ENCODE measurements at places on chromosomes 3 and 15. TPM values are rescaled to one million over a fixed set of nuclear protein-coding genes. Genes with fewer than 3 reads are reported as not detected.

DNA sequence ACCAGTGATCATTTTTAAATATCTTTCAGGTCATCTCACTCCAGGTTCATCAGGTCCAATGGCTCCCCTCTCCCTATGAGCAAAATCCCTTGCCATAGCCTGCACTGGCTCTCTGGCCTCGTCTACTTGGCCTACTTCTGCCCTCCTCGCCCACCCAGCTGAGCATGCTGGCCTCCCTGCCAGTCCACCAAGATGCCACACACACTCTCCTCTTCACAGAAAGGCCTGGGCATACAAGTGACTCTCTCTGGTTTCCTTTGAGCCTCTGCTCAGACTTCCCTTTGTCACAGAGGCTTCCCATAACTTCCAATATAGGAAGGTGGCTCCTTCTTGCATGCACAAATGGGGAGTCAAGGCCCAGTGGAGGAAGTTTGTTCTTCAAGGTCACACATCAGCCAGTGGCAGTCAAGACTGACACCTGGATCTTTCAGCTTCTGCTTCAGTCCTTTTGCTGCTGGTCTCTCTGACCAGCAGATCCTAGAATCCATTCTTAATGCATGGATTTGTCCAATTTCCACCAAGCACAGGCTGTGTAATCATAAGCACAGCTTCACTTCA, 223.2 kb upstream of the HES1 start:
- no peaks in the 10 kb centered on the region for H3K4me1 ChIP-seq
- no peak overlapping the region for H3K27ac ChIP-seq
- no peaks in the 10 kb centered on the region for H3K36me3 ChIP-seq
- no peak overlapping the region for H3K4me3 ChIP-seq
- no peaks in the 10 kb centered on the region for H3K27me3 ChIP-seq

DNA sequence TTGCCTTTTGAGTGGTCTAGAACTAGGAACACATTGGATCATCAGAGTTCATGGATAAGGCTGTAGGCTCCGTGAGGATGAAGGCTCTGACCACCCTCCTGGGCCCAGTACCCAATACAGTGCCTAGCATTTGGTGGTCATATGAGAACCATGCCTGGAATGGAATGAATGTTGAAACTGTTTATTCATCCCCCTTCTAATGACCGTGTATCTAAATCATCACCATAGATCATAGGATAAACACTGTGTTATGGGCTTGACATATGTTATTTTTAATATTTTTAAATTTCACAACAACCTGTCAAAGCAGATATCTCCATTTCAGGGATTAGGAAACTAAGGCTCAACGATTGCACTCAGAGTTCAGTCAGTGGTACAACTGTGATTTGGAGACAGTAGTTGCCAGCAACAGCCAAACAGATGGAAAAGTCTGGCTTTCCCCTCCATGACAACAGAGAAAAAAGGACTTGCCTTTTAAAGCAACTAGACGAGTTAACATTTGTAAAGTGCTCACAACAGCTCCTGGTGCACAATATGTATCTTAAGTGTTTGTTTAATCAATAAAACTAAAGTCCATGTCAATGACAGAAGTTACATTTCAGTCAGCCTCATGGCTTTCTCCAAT, 89.6 kb downstream of the TMEM266 start:
- H3K36me3 ChIP-seq, result no peaks in the 10 kb centered on the region
- peaks cover 7% of the 10 kb centered on the region for H3K4me1 ChIP-seq
- DNase-seq, result no peak
- no peak overlapping the region for H3K4me3 ChIP-seq

DNA sequence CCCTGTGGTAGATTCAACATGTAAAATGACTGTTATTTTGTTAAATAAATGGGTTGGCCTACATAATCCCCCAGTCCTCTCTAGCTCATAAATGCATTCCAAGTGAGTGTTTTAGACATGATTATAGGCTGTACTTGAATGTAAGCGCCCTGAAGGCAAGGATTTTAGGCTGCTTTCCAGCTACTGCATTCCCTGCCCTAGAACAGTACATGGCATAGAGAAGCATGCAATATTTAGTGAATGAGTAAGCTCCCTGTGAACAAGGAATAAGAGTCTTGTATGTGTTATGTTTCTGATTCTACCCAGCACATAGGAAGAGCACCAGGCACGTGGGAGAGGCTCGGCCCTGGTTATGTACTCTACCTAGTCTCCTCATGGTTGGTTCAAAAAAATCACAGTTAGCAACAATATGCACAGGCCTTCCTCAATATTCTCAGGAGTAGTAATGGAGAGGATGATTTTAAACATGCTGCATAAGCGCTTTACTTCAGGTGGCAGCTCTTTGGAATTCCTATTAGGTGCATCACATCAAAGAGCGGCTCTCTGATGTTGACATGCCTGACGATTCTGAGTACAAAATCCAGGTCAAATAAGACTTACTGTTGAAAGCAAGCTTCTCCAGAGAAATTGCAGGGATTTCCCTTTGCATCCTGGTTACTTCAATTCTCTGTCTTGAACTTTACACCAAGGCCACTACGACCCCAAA, 456.6 kb downstream of the MAGI1 start:
- H3K27ac ChIP-seq, result no peak overlapping the region
- H3K27me3 ChIP-seq, result no peaks in the 10 kb centered on the region
- H3K36me3 ChIP-seq, result no peaks in the 10 kb centered on the region
- DNase-seq, result no peak
- H3K4me1 ChIP-seq, result peaks cover 7% of the 10 kb centered on the region

GPR149 gene
- not detected for total RNA-seq

DNA sequence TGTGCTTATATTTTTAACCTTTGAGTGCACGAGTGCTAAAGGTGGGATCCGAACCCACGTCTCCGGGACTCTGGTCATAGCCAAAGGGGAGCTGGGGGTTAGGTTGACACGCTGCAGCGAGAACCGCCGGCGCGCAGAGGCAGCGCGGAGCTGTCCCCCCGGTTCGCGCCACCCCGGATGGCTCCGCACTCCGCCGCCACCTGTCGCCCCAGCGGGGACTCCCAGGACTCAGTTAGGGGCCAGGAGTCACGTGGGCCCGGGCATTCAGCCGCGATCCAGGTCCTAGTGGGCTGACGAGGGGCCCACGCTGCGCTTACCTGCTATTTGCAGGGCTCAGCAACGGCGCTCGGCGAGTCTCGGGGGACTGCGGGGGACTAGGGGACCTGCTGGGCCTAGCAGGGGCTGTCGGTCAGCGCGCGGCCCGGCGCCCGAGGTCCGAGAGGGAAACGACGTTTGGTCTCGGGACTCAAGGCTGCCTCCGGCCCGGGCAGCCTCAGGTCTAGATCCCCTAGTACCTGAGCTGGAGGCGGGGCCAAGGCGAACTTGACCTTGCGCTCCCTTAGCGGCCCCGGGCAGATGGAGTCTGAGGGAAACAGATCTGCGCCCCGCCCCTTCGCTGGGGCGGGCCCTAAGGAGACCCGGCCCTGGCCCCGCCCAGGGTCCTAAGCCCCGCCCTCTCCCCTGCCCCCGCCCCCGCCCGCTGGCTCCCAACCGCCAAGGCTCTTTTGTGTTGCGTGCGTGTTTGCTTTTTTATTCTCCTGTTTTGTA, at the start of gene NMNAT3:
Gene NMNAT3, minus strand, starts transcription at position 585 of the 768 bp plus-strand sequence. CDS start 50,248 bp downstream, outside the sequence.
- H3K4me1 ChIP-seq, result no peaks in the 10 kb centered on the region
- peak within 1 kb of the TSS; percentile 46 for H3K27ac ChIP-seq
- peak within 1 kb of the TSS; percentile 90 for H3K4me3 ChIP-seq
- no peaks in the 10 kb centered on the region for H3K36me3 ChIP-seq
- peak; percentile 21 for DNase-seq
- H3K27me3 ChIP-seq, result no peaks in the 10 kb centered on the region

ARPP21 gene
- not detected for total RNA-seq

- H3K4me1 ChIP-seq, result peaks cover 4% of the 10 kb centered on the region
- peak overlapping the region; percentile 27 for H3K4me3 ChIP-seq
- H3K27me3 ChIP-seq, result no peaks in the 10 kb centered on the region
Observed at GRCh38 chr3:174767406-174767805, 91.7 kb upstream of the NAALADL2 start.

CPNE9 gene
- not detected for total RNA-seq

- DNase-seq, result no peak
- no peak overlapping the region for H3K27ac ChIP-seq
- H3K4me3 ChIP-seq, result no peak overlapping the region
- no peaks in the 10 kb centered on the region for H3K4me1 ChIP-seq
- H3K36me3 ChIP-seq, result no peaks in the 10 kb centered on the region
Observed at GRCh38 chr3:179136195-179136594, 12.0 kb upstream of the PIK3CA start.

HGD gene
- total RNA-seq, result 19.2 TPM

DNA sequence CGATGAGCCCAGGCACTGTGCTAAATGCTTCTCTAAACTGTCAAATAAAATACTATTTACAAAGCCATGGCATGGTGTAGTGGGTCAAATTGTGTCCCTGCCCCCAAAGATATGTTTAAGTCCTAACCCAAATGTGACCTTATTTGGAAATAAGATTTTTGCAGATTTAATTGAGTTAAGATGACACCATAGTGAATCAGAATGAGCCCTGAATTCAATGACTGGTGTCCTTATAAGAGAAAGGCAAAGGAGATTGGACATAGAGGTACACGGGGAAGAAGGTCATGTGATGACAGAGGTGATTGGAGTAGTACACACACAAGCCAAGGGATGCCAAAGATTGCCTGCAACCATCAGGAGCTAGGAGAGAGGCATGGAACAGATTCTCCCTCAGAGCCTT, 121.6 kb upstream of the VEPH1 start:
- no peaks in the 10 kb centered on the region for H3K36me3 ChIP-seq
- no peaks in the 10 kb centered on the region for H3K27me3 ChIP-seq
- no peak overlapping the region for H3K27ac ChIP-seq
- H3K4me3 ChIP-seq, result no peak overlapping the region
- no peaks in the 10 kb centered on the region for H3K4me1 ChIP-seq

RTP4 gene
- not detected for total RNA-seq

DNA sequence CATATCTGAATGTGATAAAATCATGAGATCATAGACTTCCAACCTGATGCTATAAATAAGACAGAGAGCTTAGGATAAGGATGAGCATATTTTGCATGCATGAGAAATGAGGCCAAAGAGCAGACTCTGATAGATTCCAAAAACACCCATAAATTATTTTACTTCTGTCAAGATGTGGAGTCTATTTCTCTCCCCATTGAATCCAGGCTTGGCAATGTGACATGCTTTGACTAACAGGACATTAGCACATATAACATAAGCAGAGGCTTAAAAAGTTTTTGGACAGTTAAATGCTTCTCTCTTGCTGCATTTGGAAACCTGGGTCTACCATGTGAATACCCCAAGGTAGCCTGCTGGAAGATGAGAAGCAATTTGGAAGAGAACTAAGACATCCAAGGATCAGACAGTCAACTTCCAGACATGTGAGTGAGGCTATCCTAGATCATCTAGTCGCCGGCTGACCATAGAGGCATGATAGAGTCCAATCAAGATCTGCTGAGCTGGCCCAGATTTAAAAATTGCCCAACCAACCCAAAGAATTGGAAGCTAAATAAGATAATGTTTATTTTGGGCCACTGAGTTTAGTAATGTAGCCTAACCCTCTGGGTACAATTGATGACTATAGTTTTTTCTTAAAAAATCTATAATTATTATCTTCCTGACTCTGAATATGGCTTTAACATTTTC, 30.3 kb downstream of the MYLK start:
- no peaks in the 10 kb centered on the region for H3K36me3 ChIP-seq
- DNase-seq, result no peak

DNA sequence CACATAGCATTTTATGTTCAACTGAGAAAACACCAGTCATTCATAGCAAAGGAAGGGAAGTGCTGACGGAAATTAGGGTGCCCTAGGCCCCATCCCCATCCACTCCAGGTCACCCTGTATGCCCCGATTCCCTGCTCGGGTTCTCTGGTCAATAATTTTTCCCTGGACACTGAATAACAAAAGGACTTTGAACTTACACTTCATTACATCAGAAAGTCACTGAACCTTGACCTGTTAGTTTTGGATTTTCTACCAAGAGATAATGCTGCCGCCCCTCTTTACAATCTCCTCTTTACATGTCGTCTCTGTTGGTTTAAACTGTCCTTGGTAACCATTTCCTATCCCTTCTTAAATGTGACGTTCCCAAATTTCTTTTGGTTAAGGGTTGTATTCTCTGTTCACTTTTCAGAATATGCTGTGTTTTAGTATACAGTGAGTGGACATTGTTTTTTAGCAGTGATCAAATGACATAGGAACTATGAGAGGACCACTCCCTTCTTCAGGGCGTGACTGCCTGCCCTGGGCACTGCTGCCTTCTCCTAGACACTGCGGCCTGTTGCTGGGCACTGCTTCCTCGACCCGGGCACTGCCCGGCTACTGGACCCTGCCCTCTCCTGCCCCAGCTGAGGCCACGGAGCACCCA, 13.6 kb upstream of the AHSG start:
- H3K27ac ChIP-seq, result no peak overlapping the region
- no peaks in the 10 kb centered on the region for H3K36me3 ChIP-seq
- no peak for DNase-seq

DNA sequence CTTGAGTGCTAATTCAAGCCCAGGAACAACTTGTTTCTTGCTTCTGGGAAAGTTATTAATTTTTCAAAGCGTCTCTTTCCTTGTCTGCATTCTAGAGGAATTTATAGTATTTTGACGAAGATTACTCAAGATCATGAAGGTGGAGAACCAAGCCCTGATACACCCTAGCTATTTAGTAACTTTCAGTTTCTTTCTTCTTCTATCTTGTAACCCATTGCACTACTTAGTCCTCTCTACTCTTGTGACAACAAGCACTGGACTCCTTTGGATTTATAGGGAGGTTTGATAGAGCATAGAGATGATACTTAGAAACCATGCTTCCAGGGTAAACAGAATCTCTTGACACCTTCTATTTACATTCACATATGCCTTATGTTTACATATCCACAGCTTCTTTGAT, 203.3 kb upstream of the GRM7 start:
- DNase-seq, result no peak
- no peaks in the 10 kb centered on the region for H3K27me3 ChIP-seq
- no peak overlapping the region for H3K4me3 ChIP-seq
- no peak overlapping the region for H3K27ac ChIP-seq
- H3K4me1 ChIP-seq, result no peaks in the 10 kb centered on the region

DNA sequence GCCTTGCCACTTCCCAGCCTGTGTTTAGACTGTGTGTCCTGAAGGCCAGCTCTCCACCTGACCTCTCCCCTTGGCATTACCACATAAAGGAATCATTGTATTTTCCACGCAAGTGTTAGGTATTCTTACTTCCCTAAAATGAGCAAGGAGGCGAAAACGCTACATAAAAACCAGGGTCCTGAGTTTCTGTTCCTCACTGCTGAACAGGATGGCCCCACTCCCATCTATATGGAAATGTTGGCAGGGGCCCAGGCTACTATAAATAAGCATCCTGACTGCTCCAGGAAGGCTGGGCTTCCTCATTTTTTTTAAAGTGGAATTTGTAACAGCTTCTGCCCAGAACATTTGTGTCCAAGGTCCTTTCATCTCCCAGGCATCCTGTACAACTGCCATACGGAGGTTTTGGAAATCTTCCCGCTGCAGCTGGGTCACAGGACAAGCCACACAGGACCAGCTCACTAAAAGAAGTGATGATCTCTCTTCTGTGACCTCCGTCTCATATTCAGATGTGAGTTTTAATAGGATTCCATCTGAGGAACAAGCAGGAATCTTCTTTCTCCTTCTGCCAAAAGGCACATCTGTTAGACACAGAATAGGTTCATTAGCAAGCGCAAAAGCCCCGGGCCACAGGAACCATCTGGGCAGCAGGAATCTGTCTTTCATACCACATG, 56.4 kb upstream of the LIMD1 start:
- no peak overlapping the region for H3K4me3 ChIP-seq
- no peaks in the 10 kb centered on the region for H3K27me3 ChIP-seq
- H3K36me3 ChIP-seq, result peaks cover 3% of the 10 kb centered on the region
- DNase-seq, result no peak

DISP2 gene
- total RNA-seq, result 0.32 TPM
